ENCODE measurements at places on chromosomes 13 and 19. TPM values are rescaled to one million over a fixed set of nuclear protein-coding genes. Genes with fewer than 3 reads are reported as not detected.

- no peak for DNase-seq
Measured at GRCh38 chr19:57537953-57538547, 10.9 kb downstream of the ZNF549 start.

DNA sequence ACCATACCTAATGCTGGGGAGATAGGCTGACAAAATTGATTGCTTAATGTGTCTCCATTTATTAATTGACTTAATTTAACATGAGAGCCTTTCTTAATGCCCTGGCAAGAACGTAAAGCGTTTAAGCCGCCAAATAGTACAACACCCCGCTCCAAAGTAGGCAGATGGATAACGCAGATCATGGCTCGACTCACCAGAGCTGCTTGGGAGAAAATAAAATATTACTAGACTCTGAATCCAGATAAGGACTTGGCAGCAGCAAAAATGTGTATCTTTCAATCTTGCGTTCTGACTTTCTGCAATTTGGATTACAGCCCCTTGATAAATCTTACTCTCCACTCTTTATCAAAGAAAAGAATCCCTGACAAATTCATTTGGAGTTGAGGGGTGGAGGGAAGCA is 403 bp upstream of the SIAH3 start:
- no peak for DNase-seq

GRCh38 chr13:94546061-94546839 is 49.7 kb downstream of the TGDS start:
- no peak for DNase-seq

DNA sequence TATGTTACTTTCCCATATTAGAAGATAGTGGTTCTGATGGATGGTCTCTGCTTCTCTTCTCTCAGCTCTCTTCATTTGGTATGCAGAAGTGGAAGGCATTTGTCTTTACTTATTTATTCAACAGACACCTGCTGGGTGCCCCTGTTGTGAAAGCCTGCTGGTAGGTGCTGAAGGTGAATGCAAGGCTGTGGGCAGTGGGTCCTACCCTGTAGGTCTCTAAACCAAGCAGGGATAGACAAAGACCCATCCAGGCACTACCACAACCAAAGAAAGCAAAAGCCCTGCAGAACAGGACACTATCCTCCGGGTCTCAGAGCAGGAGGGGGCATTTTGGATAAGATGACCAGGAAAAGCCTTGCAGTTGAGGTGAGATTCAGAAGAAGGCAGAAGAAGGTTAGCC is 106.1 kb downstream of the STARD13 start:
- DNase-seq = no peak

- no peak for DNase-seq
Measured at GRCh38 chr13:30968846-30969245, 36.4 kb downstream of the TEX26 start.

DNA sequence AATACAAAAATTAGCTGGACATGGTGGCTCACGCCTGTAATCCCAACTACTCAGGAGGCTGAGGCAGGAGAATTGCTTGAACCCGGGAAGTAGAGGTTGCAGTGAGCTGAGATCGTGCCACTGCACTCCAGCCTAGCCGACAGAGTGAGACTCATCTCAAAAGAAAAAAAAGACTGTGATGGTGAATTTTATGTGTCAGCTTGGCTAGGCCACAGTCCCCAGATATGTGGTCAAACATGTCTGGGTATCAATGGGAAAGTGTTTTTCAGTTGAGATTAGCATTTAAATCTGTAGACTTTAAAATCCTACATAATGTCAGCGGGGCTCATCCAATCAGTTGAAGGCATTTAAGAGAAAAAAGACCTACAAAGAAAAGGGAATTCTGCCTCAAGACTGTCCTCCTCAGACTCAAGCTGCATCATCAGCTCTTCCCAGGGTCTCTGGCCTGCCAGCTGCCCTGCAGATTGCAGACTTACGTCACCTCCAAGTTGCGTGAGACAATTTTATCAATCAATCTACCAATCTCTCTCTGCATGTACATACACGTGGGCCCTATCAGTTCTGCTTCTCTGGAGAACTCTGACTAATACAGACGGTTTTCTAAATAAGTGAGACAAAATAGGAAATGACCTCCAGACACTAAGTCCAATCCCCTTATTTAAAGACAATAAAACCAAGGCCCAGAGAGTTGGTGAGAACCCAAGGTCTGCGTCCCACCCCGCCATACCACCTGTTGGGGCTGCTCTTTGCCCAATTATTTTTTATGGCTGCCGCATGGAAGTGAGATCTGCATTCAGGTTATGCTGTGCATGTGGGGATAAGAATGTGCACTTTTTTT is 99.2 kb downstream of the ABCC4 start:
- DNase-seq = no peak

GRCh38 chr13:39941911-39942551 is 286.6 kb downstream of the COG6 start:
- no peak for DNase-seq

Gene ZNF813
- 8.0 TPM for polyA plus RNA-seq

Gene OR10H1
- not detected for polyA plus RNA-seq

Gene ETV2
- 2.7 TPM for polyA plus RNA-seq

Measured in renal pelvis (tissue), 12 donors.